H1 (cell line): ENCODE measurements at places on chromosomes 2 and 18. TPM values are rescaled to one million over a fixed set of nuclear protein-coding genes. Genes with fewer than 3 reads are reported as not detected.

DNA sequence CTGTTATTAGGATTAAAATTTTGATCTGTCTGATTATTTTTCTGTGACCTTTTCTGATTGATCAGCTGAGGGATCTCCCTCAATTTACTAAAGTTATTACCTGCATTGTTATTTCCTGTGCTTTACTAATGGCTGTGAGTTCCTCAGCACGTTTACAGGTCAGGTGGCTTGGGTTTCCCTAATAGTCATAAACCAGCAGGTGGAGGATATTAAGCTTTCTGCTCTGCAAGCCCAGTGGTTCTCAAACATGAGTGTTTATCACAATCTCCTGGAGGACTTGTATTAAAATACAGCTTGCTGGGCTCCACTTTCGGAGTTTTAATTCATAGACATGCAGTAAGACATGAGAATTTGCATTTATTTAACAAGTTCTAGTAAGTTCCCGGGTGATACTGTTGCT is 22.4 kb upstream of the UGP2 start:
- DNase-seq, result no peak

The NT5C1B gene
- not detected in 2 replicates for total RNA-seq

The POTEE gene
- 0.30 and 0.34 TPM in 2 replicates for total RNA-seq

GRCh38 chr2:58896638-58897037 is 655.5 kb upstream of the FANCL start:
- DNase-seq, result no peak

GRCh38 chr2:6835467-6835866 is 30.2 kb downstream of the CMPK2 start:
- DNase-seq, result no peak

- no peak for DNase-seq
Observed at GRCh38 chr2:40353231-40353630, 98.7 kb downstream of the SLC8A1 start.

- DNase-seq, result no peak
Observed at GRCh38 chr2:47784352-47784851, 1.5 kb downstream of the MSH6 start.

GRCh38 chr18:45567123-45567522 is 48.2 kb upstream of the SLC14A2 start:
- DNase-seq, result no peak

- no peak for DNase-seq
Observed at GRCh38 chr2:174683392-174683759, 80.9 kb downstream of the CHRNA1 start.

DNA sequence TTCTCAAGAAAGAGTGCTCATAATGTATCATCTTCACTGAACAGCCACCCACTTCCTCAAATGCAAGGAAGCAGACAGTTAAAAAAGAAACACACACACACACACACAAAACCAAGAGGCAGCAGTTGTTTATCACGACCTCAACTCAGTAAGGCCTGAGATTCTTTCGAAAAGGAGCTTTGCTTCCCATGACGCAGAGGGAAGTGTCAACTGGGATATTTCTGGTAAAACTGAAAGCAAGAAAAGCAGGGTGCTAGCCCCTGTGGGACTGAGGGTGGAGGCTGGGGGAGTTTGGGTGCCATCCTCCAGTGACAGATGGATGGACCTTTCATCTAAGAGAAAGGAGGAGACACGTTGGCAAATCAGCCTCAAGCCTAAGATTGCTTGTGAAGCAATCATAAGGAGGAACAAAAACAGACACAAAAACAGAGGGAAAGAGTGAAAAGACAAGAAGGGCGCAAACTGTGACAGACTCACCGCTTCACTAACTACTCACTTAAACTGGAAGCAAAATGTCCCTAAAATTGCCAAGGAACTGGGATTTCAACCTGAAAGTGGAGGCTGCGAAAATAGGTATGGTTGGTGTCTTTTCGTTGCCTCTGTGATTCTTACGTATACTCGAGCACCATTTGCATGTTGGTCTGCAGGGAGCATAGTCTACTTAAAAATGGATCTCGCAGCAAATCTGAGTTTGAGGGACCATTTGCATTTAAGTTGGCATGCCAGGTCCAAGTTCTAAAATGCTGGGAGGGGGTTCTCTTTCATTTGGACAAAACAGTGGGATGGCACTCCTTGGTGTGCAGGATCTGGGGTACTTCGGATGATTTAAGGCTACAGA is at the start of gene ARHGAP25:
Gene ARHGAP25 (plus strand): TSS at position 124 of the 838 bp plus-strand sequence. CDS start 389 bp downstream, at position 513.
- no peak for DNase-seq

- DNase-seq, result no peak
Observed at GRCh38 chr2:218980735-218981389, 4.1 kb downstream of the FEV start.

GRCh38 chr2:233044974-233045605 is 12.6 kb downstream of the NEU2 start:
- no peak for DNase-seq

DNA sequence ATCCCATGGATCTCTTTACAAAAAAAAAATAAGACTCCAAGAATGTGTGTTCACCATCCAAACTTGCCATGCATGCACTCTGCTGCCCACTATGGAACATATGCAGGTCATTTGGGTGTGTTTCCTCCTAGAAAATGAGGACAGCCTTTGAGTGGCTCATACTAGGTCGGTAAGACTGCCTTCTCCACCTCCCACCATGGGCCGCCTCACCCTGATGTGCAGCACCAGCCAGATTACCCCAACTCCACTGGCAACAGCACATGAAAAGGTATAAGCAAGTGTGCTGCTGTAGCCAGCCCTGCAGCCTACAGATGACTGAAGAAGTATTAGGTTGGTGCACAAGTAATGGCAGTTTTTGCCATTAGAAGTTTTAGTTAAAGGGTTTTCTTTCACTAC is 214.2 kb downstream of the ATAD2B start:
- DNase-seq, result no peak

DNA sequence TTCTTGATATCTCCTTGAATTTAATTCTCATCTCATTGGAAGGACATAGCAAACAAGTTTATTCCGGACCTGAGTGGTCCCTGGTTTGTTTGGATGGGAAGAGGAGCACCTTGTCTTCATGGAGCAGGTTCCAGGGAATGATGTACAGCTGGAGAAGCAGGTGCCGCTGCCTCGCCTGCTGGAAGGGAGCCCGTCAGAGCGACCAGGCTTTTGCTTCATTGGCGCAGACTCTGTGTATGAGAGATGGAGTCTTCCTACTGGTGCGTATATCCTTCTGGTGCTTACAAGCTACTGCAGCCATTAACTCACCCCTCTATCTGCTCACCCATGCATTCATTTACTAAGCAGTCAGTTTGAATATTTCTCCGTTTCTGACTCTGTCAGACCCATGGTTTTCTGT is 11.6 kb upstream of the ALLC start:
- no peak for DNase-seq

GRCh38 chr18:26655525-26656430 is 107.4 kb upstream of the KCTD1 start:
- DNase-seq, result peak; percentile 78

The MEP1B gene
- total RNA-seq, result not detected in 2 replicates

The ASB18 gene
- not detected in 2 replicates for total RNA-seq

DNA sequence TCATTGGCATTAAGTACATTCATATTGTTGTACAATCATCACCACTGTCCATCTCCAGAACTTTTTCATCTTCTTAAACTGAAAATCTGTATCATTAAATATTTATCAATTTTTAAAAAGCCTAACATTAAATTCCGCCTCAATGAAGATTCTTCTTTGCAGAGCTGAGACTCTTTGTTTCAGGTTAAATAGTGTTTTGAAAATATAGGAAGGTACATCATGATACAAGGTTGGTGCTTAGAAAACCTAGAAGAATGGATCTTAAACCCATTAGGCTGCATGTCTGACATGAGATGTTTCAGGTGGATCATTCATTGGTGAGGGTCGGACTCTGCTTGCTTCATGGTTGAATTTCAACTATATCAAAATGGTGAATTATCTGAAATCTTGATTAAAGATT is 30.5 kb downstream of the DDX1 start:
- no peak for DNase-seq

DNA sequence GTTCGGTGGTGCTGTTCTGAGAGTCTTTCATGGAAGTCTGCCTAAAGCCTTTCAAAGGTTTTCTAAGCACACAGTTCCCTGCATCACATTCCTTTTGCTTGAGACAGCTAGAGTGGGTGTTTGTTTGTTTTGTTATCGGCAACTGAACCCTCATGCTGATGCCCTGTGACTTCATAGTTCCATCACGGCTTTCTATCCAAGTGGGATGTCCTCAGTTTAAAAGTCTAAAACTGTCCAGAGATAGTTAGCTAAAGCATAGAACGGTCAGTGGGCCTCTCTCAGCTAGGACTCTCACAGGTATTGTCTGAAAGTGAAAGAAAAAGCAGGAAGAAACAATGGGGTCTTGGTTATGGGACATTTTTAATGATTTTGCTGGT is 337.3 kb downstream of the OSR1 start:
- no peak for DNase-seq

- DNase-seq, result no peak
Observed at GRCh38 chr2:169507698-169508097, 1.8 kb upstream of the KLHL41 start.

- no peak for DNase-seq
Observed at GRCh38 chr18:29661924-29662323, 1380.6 kb downstream of the DSC3 start.

The TDRD15 gene
- not detected in 2 replicates for total RNA-seq

The ABCG8 gene
- total RNA-seq, result not detected in 2 replicates

DNA sequence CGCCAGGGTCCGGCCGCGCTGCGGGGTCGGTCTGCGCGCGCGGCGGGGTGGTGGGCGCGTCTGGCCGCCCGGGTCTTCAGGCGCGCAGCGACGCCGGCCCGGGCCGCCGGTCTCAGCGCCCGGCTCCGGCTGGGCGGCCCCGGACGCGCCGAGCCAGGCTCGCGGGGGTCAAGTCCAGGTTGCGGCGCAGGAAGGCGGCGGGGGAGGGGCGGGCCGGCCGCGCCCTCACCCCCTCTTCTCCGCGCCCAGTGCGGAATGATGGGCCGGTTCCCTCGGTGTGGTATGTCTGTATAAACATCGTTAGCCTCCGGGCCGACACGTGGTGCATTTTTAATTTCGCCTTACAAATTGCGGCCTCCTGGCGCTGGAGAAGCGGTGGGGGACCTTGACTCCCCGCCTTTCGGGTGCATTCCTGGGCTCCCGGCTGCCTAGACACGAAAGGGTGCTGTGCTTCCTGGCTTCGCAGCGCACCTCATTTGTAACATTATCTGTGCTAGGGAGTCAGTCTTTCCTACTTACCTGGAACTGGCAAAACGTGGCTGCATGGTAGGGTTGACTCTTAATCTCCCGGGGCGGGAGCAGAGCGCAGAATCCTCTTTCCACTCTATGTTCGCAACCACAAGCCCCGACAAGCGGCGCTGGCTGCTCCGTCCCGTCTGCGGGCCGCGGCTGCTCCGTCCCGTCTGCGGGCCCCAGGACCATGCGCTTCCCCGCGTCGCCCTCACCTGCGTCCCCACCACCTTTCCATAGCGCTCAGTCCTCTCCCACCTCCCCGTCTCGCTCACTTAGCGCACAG is 69.0 kb downstream of the CTAGE1 start:
- DNase-seq, result peak; percentile 33

GRCh38 chr18:53789376-53790247 is 434.9 kb downstream of the MBD2 start:
- DNase-seq, result no peak

DNA sequence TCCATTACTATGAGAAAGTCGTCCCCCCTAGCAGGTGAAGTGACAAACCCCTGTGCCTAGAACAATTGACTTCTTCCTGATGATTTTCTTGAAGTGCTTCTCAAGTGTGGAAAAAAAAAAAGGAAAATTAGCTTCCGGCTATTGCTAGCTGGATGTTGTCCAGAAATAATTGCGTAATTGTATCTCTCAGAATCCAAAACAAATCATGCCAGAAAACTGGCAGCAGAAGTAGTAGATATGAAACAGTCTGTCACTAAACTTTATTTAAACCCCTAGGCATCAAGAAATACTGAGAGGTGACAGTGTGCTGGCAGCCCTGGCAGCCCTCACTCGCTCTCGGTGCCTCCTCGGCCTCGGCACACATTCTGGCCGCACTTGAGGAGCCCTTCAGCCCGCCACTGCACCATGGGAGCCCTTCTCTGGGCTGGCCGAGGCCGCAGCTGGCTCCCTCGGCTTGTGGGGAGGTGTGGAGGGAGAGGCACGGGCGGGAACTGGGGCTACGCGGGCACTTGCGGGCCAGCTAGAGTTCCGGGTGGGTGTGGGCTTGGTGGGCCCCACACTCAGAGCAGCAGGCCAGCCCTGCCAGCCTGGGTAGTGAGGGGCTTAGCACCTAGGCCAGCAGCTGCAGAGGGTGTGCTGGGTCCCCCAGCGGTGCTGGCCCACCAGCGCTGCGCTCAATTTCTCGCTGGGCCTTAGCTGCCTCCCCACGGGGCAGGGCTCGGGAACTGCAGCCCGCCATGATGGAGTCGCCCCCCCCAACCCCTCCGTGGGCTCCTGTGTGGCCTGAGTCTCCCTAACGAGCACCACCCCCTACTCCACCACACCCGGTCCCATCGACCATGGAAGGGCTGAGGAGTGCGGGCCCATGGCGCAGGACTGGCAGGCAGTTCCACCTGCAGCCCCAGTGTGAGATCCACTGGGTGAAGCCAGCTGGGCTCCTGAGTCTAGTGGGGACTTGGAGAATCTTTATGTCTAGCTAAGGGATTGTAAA is 80.5 kb upstream of the ABCA12 start:
- DNase-seq, result no peak

The FN1 gene
- 109 and 116 TPM in 2 replicates for total RNA-seq
